ENCODE measurements at places on chromosomes 1 and 21.

DNA sequence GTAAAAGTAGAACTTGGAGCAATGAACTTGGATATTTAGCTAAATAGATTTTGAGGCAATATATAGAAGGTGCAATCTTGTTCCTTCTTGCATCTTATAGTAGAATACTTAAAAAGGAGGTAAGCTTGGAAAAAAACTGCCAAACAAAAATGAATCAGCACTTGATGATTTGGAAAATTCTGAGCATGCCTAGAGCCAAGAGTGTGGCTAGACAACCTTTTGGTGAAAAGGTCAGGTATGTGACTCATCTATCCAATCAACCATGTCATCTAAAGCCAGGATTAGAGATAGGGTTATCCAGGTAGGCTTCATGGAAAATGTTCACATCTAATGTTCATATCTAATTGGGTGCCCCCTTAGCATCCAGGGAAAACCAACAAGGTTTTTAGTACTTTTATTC lies 515.0 kb downstream of the COL11A1 start:
- DNase-seq: no peak

- no peak for DNase-seq
These were observed 2.0 kb downstream of the SV2A start for GRCh38 chr1:149915429-149916192.

DNA sequence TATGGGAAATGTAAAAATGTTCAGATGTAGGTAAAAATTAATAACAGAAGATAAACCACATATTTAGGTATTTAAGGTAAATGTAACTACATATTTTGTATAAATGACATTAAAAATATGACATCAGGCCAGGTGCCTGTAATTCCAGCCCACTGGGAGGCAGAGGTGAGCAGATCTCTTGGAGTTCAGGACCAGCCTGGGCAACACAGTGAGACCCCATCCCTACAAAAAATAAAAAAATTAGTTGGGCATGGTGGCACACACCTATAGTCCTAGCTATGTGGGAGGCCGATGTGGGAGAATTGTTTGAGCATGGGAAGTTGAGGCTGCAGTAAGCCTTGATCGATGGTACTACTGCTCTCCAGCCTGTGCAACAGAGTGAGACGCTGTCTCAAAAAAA lies 216.5 kb downstream of the SPATA17 start:
- no peak for DNase-seq

- no peak for DNase-seq
These were observed 631.9 kb upstream of the ADGRL4 start for GRCh38 chr1:79638382-79638781.

DNA sequence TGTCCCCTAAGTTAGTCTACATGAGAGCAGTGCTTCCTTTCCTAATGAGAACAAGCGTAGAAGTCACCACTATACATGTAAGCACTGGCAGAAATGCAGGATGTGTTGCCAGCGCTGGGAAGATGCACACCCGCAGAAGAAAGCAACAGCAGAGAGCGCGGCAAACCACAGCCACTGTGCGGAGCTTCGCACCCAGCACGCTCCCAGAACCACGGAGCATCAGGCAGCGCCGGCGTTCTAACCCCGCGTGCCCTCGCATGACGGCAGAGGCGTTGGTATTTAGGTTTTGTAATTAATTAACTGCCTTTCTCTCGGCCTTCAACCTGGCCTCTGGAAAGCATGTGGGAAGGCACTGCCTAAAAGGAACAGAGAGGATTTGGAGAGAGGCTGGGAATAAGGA lies 69.1 kb downstream of the OLIG1 start:
- DNase-seq: no peak

GRCh38 chr1:203128431-203128715 lies 847 bp downstream of the ADORA1 start:
- no peak for DNase-seq

DNA sequence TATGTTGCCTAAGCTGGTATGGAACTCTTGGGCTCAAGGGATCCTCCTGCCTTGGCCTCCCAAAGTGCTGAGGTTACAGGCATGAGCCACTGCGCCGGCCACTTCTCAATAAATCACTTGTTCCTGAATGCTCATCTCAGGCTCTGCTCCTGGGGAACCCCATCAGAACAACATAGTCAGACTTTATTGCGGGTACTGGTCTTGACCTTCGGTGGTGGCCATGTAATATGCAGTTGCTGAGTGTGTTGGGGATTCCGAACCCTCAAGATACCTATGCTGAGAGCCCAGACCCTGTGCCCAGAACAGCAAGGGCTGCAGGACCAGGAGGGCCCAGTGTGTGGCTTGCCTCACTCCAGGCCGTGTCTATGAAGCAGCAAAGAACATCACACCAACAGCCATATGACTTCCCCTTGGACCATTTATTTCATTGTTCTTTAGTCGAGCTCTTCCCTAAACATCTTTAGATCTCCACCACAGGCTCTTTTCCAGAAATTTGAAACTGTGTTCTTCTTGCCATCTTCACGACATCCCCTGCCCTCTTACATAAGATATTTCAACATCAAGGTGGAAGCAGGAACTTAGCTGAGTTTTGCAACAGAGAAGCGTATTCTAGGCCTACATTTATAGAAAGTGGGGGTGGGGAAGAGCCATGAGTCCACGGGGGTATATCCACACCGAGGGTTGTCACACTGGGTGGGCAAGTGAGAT lies 12.7 kb upstream of the SDHB start:
- DNase-seq: no peak

Data from stimulated activated CD4-positive, alpha-beta T cell treated with anti-CD3 and anti-CD28 coated beads, Interleukin-12 subunit alpha, Interleukin-12 subunit beta, amount 100 ng/mL, for 48 hours (primary cell).